ENCODE measurements at places on chromosomes 6 and 20. TPM values are rescaled to one million over a fixed set of nuclear protein-coding genes. Genes with fewer than 3 reads are reported as not detected.

Gene SMLR1
- not detected for total RNA-seq

Gene TMEM151B
- not detected for total RNA-seq

Gene MAN1A1
- 19.0 TPM for total RNA-seq

Gene MCCD1
- not detected for total RNA-seq

Gene HBS1L
- 53.2 TPM for total RNA-seq

Gene NHSL1
- 4.8 TPM for total RNA-seq

Gene PHACTR1
- total RNA-seq, result not detected

Gene SRMS
- total RNA-seq, result 0.63 TPM

Gene ZNF341
- total RNA-seq, result 5.1 TPM

Gene PRKN
- not detected for total RNA-seq

Gene PSMB8
- 31.6 TPM for total RNA-seq

Gene ACTR5
- 16.1 TPM for total RNA-seq

Gene XKR7
- total RNA-seq, result not detected

Gene GNAS
- total RNA-seq, result 694 TPM

Gene BTBD3
- total RNA-seq, result 21.6 TPM

Gene TMEM74B
- 18.4 TPM for total RNA-seq

Gene TGIF2
- total RNA-seq, result 15.2 TPM

Gene PKIB
- total RNA-seq, result 28.0 TPM

Gene PPT2
- total RNA-seq, result 30.8 TPM

All from PC-3 (cell line).